Left hindlimb (tissue), 1 donor: ENCODE measurements at places on chromosomes 7 and 10.

DNA sequence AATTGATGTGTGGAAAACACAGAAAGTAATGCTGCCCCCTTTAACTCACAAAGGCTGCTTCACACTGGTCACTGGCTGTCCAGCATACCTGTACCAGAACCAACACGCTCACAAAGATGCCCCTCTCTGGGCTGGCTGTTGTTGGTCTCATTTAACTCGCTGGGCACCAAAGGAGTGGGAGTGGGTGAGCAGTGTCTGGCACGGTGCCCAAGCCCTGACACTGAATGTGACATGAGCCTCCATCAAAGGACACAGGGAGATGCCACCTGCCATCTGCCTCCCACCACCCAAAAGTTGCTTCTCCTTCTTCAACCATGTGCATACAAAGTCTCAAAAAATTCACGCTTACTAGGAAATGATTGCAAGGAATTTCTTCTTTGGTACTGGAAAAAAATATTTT is 86.8 kb downstream of the FGFR2 start:
- no peak for DNase-seq

DNA sequence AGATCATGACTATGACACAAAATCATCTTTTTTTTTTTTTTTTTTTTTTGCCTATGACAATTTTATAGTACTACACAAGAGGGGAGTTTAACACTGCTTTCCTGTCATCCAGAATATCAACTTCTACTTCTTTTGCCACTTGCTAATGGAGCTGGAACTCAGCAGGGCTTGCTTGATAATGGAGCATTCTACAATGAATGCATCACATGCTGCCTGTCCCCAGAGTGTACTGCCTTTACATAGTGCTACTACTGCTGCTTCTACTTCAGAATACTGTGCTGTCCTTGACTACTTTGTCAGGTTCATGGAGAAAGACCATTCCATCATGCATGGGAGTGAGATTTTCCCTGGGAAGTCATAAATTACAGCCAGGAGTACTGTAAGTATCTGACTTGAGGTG is 338.6 kb upstream of the SEMA3A start:
- DNase-seq, result no peak

GRCh38 chr10:122850705-122851640 is 5.3 kb upstream of the CUZD1 start:
- DNase-seq, result no peak

DNA sequence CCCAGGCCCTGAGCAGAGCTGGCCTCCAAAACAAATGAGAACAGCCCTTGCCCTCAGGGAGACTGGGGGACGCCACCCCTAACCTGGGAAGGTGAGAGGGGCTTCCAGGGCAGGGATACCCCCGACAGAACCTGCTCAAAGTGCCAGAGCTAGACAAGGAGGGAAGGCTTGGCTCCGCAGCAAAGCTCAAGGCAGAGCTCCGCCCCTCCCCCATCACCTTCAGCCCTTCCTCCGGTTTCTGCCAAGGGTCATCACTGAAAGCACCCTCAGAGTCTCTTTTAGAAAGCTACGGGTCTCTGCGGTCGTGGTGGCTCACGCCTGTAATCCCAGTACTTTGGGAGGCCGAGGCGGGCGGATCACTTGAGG is 73.4 kb upstream of the CUX1 start:
- DNase-seq, result no peak
